ENCODE measurements at places on chromosomes 2 and 18. TPM values are rescaled to one million over a fixed set of nuclear protein-coding genes. Genes with fewer than 3 reads are reported as not detected.

The CXCR1 gene
- polyA plus RNA-seq: not detected

The ABCG8 gene
- polyA plus RNA-seq: 10.0 TPM

The TMEM37 gene
- polyA plus RNA-seq: 115 TPM

The ATP6V1B1 gene
- 1.6 TPM for polyA plus RNA-seq

The CBLN2 gene
- not detected for polyA plus RNA-seq

The SLC11A1 gene
- 2.3 TPM for polyA plus RNA-seq

The ITPRIPL1 gene
- 4.3 TPM for polyA plus RNA-seq

The KRTCAP3 gene
- 4.5 TPM for polyA plus RNA-seq

The MOGAT1 gene
- 0.98 TPM for polyA plus RNA-seq

The MC4R gene
- not detected for polyA plus RNA-seq

The ANKAR gene
- polyA plus RNA-seq: 5.0 TPM

The FAM110C gene
- 3.5 TPM for polyA plus RNA-seq

The PRKAG3 gene
- polyA plus RNA-seq: not detected

The PLCD4 gene
- 0.26 TPM for polyA plus RNA-seq

The SCN3A gene
- not detected for polyA plus RNA-seq

The RTP5 gene
- not detected for polyA plus RNA-seq

The ITGB6 gene
- not detected for polyA plus RNA-seq

The EVX2 gene
- not detected for polyA plus RNA-seq

The SULT1C3 gene
- polyA plus RNA-seq: not detected

The KCNIP3 gene
- polyA plus RNA-seq: not detected

The ZFAND2B gene
- 139 TPM for polyA plus RNA-seq

The TNFRSF11A gene
- polyA plus RNA-seq: 8.2 TPM

The SRD5A2 gene
- 0.01 TPM for polyA plus RNA-seq

The CPLX4 gene
- polyA plus RNA-seq: not detected

The COLEC11 gene
- polyA plus RNA-seq: 1.5 TPM

The TBR1 gene
- 0.03 TPM for polyA plus RNA-seq

The REG3G gene
- not detected for polyA plus RNA-seq

The COL4A3 gene
- not detected for polyA plus RNA-seq
